CD4-positive, alpha-beta T cell (primary cell): ENCODE measurements at places on chromosomes 2 and 18.

GRCh38 chr2:143960177-143960576 is 559.7 kb downstream of the ZEB2 start:
- no peak for DNase-seq

GRCh38 chr2:210480079-210480478 is 3.5 kb upstream of the LANCL1 start:
- no peak for DNase-seq

GRCh38 chr2:101549371-101549770 is 74.5 kb upstream of the RFX8 start:
- no peak for DNase-seq

GRCh38 chr2:161436411-161436810 is 20.3 kb downstream of the TBR1 start:
- DNase-seq: no peak

DNA sequence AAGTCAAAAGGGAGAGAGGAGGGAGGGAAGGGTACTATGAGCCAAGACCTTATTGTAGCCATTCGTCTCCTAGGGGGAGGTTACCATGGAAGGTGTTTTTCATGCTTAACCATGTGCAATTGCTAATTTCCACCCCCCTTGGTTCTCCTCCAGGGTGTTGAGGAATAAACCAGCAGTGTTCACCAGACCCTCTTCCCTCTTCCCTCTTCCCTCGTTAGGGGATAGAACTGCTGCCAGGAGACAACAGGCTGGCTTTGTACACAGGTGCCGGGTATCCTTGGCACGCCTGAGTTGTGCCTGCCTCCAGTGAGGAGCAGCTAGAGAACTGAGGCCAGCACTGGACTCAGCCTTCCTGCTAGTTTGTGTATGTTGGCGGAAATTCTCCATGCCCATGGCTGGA is 41.1 kb upstream of the ARL5A start:
- DNase-seq: no peak

GRCh38 chr2:65495251-65495877 is 63.0 kb upstream of the SPRED2 start:
- DNase-seq: no peak

DNA sequence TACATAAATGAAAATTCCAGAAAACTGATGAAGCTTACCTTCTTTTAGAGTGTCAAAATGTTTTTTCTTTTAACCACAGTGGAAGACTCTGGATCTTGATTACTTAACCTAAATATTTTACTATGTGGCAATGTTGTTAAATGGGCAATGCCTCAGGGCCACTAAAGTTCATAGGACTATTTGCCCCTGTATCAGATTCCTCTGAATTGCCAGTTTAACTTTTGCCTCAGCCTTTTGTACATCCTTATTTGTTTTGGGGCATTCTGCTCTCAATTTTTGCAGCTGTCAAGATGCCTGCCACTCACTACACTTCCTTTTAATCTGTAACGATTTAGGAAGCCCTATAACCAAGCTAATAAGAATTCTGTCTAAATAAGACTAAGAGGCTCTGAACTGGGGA is 31.7 kb upstream of the SERTAD2 start:
- no peak for DNase-seq

- DNase-seq: no peak
These were observed 80.9 kb upstream of the SMAD7 start for GRCh38 chr18:49031511-49032188.

DNA sequence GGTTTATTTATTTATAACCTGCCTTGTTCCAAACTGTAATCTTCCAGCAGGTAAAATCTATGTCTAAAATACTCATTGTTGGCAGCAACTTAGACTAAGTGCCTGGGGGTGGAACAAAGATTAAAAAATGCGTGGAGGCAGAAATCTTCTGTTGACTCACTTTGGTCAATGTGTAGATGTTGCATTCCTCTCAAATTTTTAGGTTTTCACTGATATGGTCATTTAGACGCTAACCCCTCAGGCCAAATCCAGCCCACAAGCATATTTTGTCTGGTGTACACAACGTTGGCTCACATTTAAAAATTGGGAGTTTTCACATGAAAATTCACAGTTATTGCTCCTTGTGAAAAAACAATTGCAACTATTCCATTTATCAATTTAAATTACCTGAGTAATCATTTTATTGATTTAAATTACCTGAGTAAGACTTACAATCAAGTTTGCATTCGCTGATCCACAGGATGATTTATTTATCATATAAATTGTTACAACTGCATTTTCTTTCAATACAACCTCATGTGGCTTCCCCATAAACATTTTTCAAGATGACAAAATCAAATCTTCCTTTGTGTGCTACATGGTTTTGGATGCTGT is 564.2 kb downstream of the TSN start:
- no peak for DNase-seq

GRCh38 chr2:227802882-227803281 is 10.8 kb upstream of the CCL20 start:
- no peak for DNase-seq

GRCh38 chr2:219279916-219280516 is 850 bp downstream of the DNAJB2 start:
- no peak for DNase-seq

DNA sequence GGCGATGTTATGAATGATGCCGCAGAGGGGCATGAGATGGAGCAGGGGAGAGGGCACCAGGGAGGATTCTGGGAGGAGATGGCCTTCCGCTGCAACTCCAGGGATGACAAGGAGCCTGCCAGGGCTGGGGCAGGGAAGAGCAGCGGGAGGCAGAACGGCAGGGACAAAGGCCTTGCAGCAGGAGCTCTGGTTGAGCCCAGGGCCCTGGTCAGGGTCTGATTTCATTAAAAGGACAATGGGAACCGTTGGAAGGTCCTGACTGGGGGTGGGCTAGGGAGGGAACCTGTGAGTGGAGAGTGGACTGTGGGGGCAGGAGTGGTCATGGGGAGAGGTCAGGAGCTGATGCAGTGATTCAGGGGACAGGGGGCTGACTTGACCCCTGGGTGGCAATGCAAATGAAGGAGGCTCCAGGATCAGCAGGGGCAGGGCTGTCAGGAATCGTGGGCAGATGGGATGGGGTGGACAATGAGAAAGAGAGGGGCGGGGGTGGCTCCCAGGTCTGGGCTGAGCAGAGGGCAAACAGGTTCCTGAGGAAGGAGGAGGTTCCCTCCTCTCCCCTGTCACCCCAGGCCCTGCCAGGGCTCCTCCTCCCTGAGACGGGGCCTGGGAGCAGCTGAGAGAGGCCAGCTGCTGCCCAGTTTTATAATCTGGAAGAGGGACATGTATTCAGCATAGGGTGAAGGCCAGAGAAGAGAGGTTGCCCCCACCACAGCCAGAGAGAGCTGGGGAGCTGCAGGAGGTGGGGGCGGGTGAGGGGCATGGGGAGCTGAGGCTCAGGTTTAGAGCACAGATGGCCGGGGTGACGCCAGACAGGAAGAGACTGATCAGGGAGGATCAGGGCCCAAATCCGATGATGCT is 7.3 kb upstream of the DUSP2 start:
- no peak for DNase-seq

GRCh38 chr2:135890835-135891234 is 14.6 kb upstream of the MCM6 start:
- no peak for DNase-seq

DNA sequence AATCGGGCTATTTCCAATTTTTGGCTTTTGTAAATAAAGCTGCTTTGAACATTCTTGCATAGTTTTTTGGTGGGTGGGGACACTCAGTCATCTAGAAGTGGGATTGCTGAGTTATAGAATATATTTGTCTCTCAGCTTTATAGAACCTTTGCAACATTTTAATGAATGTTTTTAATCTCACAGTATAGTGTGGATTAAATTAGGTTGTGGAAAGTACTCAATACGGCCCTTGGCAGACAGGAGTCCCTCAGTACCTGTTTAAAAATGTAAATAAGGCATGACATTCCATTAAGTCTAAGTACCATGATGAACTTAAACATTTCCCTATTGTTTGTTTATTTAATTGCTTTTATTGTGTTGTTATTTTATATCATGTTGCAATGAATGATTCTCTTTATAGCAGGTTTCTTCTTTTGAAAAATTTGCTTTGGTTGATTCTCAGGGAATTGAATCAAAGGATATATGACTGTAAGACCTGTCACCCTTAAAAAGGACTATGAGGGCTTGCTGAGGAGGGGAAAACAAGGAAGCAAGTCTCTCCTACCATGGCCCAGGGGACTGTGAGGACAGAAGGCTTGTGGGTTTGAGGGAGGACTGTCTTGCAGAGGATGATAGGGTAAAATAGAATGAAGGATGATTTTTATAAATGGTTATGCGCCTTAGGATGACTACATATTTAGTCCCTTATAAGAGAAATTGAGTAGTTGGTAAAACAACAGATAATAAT is 165.1 kb downstream of the RPIA start:
- DNase-seq: no peak

DNA sequence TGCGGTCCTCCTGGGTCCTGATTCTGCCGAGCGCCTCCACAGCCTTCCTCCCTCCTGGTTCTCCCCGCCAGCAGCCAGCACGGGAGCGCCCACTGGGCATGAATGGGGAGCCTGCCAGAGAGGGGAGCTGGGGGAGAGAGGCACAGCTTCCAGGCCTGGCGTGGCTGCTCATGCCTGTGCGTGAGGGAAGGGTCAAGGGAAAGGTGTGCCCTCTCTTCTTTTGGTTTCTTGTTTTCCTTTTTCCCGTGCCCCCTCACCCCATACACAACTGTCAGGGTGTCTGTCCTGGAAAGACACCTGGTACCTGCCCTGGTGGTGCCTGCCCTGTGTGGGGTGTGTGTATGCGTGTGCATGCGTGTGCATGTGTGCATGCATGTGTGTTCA is 4.7 kb upstream of the NEURL3 start:
- DNase-seq: no peak

- no peak for DNase-seq
These were observed 1.4 kb downstream of the GFPT1 start for GRCh38 chr2:69385443-69386151.

- no peak for DNase-seq
These were observed 7.1 kb downstream of the WDR7 start for GRCh38 chr18:56658261-56658660.

DNA sequence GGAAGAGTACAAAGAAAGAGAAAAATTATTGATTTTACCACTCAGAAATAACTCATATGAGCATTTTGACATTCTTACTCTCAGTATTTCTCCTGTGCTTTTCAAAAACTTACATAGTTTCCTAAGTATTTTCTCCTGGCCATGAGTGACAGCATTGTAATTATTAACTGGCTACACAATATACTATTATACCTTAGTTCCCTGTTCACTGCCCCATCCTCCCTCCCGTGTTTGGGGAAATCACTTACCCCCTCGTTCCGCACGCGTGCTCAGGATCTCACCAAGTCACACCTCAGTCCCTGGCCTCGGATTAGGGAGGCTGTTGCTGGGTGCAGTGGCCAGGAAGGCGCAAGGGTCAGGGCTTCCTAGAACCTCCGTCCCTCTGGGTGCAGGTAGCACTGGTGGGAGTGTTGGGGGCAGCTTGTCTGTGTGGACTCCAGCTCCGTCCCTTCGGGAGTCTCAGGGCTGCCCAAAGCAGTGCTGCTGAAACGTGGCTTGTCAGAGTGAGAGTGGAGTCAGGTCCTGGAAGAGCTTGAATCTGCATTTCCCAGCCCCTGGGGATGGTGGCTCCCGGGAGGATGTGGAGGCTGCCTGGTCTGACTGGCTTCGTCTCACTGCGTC is 23.2 kb downstream of the ATG4B start:
- no peak for DNase-seq

DNA sequence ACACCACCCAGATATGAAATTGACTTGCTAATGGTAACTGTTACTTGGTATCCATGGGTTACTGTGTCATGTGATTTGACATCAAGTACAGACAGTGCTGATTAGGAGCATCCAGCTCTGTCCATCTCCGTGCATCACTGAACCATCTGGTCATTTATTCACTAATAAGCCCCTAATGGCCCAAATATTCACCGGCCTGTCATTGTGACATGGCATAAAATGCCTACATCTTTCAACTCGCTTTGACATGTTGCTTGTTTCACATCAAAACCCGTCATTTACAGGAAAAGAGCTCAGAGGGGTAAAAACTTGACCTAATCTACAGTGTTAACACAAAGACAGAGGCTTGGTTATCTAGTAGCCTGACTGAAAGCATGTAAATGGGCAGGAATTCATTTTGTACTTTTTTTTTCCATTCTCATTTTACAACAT is 308.9 kb upstream of the ATP5MC3 start:
- no peak for DNase-seq

DNA sequence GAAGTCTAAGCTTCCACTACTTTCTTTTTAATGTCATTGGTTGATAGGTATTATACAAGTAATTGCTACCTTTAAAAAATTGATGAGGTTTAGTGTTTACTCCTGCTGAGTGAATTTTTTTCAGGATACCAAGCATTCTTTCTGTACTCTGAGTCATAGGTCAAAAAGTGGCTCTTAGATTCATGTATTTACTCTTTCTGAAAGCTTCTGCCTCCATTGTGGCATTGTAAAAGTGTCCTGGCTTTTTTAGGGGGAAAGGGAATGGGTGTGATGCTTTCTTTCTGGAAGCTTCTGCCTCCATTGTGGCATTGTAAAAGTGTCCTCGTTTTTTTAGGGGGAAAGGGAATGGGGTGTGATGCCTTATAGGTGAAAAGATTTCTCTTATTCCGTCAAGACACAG is 286.5 kb downstream of the LPIN1 start:
- DNase-seq: no peak

DNA sequence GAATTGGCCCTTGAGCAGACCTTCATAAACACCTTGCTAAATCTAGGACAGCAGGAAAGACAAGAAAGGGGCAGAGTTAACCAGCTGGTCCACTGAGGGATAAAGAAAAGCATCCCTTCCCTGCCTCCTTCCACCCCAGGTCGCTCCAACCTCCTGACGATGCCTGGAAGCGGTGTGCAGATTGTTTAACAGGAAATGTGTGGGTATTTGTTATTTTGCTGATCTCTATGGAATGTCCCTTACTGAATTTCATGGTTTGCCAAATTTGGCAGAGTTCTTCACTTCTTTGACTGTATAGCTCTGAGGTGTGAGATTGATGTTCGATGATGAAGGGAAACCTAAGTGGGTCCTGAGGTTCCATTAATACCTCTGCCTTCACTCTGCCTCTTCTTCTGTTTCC is 72.9 kb downstream of the MAP3K20 start:
- DNase-seq: no peak

- no peak for DNase-seq
These were observed 255.3 kb downstream of the PDE11A start for GRCh38 chr2:177817300-177817699.

GRCh38 chr2:126881591-126881990 is 17.1 kb upstream of the TEX51 start:
- no peak for DNase-seq

- DNase-seq: peak; percentile 51
These were observed 40.4 kb downstream of the TMEM18 start for GRCh38 chr2:636641-637405.

- no peak for DNase-seq
These were observed 38.4 kb downstream of the HS6ST1 start for GRCh38 chr2:128280158-128280871.

DNA sequence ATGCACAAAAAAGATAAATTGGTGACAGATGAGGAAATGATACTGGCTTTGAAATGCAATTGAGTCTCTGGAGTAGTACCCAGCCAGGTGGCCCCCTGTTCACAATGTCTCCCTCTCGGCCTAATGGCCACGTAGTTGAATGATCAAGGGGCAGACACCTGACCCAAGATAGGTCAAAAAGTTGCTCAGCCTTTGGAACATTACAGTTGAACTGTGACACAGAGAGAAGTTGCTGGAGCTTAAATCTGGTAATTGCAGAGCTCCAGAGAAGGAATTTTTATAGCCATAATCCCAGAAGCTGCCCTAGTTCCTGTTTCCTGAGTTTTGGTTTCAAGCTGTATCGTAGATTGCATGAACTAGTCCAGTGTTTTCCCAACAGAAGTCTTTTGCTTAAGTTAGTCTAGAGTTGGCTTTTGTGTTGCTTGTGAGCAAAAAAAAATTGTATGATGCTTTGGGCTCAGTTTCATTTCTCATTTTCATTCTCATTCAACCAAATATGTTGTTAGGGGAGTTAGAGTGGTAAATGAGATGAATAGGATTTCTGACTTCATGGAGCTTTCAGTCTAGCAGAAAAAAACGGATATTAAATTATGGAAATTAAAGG is 117.9 kb downstream of the CSRNP3 start:
- no peak for DNase-seq
